Stimulated activated CD4-positive, alpha-beta T cell treated with anti-CD3 and anti-CD28 coated beads, Interleukin-1b, Interleukin-23, amount 100 ng/mL, for 4 hours (primary cell): ENCODE measurements at places on chromosomes 2 and 18.

- DNase-seq: no peak
Measured at GRCh38 chr2:202530038-202530437, 104.7 kb upstream of the FAM117B start.

GRCh38 chr2:192854031-192854430 lies 659.3 kb upstream of the TMEFF2 start:
- DNase-seq: no peak

GRCh38 chr2:105888625-105889024 lies 143.9 kb downstream of the NCK2 start:
- DNase-seq: no peak

GRCh38 chr2:199444749-199445148 lies 13.0 kb downstream of the SATB2 start:
- DNase-seq: no peak

- no peak for DNase-seq
Measured at GRCh38 chr18:58117786-58118403, 73.9 kb downstream of the NEDD4L start.

DNA sequence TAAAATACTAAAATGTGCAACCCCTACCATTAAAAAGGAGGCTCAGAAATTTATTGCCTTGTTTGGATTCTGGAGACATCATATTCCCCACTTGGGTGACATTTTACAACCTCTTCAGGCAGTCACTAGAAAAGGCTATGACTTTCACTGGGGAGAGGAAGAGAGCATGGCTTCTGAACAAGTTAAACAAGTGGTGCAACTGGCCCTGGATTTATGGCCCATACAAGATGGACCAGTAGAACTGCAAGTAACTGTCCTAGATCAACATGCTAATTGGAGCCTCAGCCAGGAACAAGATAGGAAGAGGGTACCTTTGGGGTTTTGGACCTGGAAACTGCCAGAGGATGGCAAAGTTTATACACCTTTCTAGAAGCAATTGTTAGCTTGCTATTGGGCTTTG lies 4.0 kb upstream of the DSG2 start:
- DNase-seq: no peak

DNA sequence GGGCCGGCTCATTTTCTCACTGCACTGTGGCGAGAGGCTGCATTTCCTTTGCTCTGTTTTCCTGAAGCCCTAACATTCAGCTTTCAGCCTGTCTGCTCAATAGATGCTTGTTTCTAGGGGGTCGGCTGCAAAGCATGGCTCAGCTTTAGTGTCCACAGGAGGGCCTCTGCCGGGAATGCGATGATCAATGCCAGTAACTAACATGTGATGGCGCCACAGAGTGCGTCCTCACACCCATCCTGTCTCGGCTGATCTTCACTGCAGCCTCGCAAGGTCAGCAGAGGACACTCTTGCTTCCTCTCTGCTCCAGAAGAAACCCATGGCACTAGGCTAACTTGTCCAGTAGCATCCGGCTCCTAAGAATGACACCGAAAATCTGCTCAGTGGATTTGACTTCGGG lies 156.4 kb upstream of the PXDN start:
- no peak for DNase-seq

DNA sequence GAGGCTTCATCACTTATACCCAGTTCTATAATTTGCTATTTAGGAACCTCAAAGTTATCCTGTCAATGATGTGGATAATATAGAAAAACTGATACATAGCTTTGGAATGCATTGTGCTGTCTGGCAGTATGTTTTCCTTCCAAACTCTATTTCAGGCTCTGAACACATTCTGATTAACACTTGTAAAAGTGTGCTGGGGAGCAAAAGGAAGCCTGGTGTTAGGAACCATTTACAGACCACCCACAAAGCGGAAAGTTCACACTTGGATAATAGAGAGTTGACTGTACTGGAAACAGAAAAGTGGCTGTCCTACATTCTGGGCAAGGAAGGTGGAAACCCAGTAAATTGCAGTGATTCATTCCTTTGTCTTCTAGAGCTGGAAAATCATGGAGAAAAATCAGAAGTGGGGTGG lies 114.5 kb upstream of the ZFP36L2 start:
- no peak for DNase-seq

- no peak for DNase-seq
Measured at GRCh38 chr2:197312186-197312585, 1.6 kb upstream of the ANKRD44 start.

DNA sequence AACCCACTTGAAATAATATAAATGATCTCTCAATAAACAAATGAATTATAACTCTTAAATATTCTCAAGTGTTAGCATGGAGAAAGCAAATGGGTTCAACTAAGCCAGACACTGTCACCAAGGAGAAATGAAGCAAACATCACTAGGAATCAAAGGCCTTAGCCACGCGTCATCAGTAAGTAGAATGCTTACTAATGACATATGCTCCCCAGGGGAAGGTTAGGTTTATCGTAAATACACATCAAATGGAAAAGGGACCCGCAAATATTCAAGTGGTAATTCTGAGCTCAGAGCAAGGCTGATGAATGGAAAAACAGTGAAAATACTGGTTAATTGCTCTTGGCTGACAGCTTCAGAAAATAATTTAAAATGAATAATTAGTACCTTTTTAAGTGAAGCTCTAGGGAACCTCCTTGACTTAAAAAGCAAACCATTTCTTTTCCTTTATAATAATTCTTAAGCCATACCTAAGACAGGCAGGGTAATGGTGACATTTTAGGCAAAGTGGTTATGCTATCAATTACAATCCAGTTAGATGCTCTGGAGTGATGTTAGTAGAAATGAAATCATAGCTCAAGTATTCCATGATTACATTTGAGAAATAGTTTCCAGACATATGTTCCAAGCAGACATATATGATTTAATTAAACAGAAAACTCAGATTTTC lies 101.5 kb downstream of the ALPK2 start:
- DNase-seq: no peak

DNA sequence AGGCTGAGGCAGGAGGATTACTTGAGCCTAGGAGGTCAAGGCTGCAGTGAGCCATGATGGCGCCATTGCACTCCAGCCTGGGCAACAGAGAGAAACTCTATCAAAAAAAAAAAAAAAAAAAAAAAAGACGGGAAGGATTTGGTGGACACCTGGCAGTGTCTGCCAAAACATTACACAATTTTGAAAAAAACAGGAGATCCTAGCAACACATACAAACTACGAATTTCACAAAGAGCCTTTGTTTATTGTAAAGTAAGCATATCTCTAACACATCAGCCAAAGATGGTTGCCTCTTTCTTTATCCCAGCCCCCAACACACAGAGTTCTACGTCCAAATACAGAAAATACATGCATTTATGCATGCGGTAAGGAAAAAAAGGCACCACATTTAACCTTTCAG lies 7.6 kb downstream of the GPR45 start:
- DNase-seq: no peak

DNA sequence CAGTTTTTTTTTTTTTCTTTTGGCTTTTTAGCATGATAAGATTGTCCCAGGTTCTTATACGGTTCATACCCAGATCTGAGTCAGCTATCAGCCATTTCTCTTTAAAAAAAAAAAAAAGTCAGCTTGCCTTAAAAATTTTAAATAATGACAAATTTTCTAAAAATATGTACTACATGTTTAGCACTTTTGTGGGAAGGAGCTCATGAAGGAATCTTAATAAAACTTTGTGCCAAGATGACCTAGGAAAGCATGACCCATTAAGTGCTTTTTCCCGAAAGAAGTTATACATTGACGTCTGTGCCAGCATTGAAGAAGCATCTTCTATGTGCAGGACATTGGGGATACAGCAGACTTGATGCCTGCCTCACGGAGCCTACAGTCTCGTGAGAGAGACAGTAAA lies 4.5 kb upstream of the RBMS1 start:
- DNase-seq: no peak

DNA sequence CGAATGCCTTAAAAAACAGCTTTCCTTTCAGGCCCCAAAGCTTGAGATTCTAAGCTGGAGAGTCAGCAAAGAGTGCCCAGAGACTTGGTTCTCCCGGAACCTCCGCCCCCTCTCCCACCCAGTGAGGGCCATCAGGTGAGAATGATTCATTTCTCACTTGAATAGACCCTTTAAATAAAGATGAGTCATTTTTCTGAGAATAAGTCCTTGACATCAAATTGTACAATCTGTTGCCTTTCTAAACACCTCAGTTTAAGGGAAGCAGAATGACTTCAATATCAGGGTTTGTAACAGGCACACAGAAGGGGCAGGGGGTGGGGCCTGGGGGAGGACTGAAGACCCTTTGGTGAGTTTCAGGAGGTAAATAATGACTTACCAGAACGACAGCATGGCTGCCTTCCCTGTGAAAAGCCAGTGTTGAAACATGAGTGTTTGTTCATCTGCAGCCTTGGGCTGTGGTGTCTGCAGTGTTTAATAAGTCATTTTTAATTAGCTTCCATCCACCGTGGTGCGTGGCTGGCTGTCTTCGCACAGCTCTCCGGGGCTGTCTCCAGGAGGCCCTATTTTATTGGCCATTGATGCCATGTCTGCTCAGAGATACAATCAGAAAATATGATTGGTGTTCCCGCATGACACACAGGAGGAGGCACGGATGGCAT lies 134.9 kb upstream of the ZNF236 start:
- DNase-seq: no peak

- no peak for DNase-seq
Measured at GRCh38 chr2:239820836-239821693, 204.1 kb downstream of the NDUFA10 start.

GRCh38 chr2:32427672-32428610 lies 71.1 kb downstream of the BIRC6 start:
- no peak for DNase-seq

DNA sequence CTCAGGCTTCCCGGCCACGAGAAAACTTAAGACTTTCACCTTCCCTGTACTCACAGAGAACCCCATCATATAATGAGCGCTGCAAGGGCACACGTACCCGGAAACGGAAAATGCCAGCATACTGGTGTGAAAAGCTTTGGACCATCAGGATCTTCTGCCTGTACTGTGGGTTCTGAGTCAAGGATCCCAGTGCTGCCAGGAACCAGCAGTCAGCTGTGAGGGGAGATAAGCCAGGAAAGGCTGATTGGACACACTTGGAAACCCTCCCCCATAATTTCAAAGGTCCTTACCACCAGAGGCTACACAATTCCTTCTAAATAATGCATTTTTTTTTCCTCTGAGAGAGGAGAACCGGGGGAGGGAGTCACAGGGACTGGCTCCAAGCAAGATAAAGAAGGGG lies 31.4 kb downstream of the CAPN13 start:
- no peak for DNase-seq

- no peak for DNase-seq
Measured at GRCh38 chr18:79453816-79454735, 58.3 kb downstream of the NFATC1 start.

DNA sequence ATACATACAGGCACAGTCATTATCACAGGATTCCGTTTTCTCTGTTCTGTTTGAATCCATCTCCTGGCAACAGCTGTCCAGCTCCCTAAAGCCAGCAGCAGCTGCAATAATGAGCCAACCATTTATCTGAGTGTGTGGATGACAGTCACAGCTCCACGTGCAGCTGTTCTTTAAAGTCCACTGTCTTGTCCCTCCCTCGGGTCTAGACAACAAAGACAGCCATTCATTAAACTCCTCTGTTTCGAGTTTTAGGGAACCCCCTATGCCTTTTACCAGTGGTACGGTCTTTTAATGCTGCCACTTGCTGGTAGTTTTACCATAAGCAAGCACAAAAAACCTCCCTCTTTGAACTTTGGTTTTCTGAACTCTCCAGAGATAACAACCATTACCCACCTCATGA lies 16.0 kb upstream of the MSGN1 start:
- no peak for DNase-seq

DNA sequence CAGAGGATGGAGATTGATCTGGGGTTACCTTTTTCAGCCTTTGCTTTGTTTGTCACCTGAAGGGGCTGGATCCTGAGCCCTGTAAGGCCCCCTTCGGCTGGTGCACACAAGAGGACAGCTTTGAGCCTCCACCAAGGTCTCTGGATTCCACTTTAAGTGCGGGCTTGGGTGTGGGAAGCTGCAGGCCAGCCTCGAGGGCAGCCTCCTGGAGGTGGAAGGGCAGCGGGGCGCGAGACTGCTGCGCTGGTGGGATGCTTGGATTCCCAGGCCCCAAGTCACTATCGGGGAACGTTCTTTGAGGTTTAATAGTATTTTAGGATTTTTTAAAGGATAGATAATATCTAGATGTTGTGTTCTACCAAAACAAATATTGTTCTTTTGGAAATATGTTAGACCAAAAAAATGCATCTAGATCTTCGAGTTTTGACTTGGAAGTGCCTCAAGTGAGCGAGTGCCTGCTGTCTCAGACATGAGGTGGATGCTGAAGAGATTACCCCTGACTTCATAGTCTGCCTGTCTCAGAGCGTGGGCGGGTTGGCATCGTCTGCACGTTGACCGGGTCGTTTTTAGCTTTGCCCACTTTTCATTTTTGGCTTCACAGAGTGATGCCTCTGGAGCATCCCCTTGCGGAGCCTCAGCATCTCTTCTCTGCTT lies 113.8 kb downstream of the AGAP1 start:
- no peak for DNase-seq

DNA sequence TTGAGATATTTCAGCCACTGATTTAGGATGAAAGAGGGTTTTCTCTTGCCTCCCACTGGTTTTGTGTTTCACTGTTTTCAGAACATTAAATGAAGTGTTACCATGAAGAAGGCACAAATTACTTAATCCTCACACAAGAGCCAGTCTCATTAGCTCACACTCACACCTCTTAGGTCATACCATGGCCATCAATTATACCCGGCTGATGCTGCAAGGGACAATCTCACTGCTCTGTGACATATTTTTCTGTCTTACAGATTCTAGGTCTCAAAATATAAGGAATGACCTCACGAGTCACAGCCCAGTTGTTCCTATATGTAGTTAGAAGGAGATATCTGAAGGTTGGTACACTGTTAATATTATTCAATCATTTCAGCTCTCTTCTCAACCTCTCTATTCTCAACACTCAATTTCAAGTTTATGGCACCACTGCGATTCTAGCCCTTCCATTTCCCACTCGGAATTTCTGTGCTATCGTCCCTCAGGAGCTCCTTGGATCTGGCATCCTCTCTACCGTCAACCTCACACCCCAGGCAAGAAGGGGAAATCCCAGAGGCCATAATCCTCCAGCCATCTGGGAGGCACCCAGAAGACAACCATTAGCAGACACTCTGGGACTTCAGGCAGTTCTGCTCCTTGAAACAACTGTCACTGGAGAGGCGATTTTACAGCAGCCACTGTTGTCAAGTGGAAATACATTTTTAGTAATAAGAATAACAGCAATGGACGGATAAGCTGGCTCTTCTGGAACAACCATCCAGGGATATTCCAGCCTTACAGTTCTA lies 101.9 kb downstream of the MREG start:
- no peak for DNase-seq
